Fibroblast of lung (primary cell): ENCODE measurements at places on chromosomes 1 and 21. TPM values are rescaled to one million over a fixed set of nuclear protein-coding genes. Genes with fewer than 3 reads are reported as not detected.

The RBP7 gene
- total RNA-seq = not detected in 2 replicates

DNA sequence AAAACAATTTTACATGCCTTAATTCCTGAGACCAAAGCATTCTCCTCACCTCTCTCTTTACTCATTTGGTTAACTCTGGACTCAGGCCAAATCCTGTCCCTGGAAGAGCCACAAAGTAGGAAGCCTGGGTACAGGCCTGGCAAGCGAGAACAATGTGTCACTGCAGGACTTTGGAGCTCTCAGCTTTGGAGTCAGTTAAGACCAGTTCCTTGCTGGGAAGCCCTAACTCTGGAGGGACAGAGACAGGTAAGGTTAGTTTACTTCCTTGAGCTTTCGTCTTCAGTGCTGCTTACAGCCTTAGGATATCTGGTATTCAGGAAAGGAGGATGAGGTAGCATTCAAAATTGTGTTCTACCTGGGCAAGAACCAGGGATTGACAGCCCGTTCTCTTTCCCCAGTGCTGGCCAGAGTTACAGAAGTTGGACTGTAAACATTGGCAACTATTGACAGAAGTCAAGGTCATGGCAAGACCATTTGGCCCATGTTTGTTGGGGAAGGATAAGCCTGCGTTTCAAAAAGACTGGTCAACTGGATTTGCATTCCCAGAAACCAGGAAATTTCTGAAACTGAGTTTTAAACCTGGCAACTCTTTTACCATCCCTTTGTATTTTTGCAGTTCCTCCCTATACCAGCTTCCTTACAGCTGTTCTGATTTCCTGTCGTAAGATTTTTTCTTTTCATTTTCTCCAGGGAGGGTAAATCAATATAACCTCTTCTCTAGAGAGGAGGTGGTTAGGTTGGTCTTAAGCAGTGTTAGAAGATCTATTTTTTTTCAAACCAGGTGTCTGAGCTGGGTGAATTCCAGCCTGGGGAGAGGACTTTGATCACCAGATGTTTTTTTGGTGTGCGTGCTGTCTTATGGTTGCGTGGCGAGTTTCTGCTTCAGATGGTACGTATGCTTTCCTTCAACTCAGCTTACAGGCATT is at the start of gene C4BPB:
C4BPB (plus strand) TSS at position 160 of the 926 bp plus-strand sequence; CDS start at position 832, 672 bp downstream.
- peak; percentile 20 for DNase-seq

The IGSF9 gene
- total RNA-seq = under 0.01 TPM in 2 replicates

- DNase-seq = no peak
Measured at GRCh38 chr1:12617511-12617900, 504 bp downstream of the DHRS3 start.

DNA sequence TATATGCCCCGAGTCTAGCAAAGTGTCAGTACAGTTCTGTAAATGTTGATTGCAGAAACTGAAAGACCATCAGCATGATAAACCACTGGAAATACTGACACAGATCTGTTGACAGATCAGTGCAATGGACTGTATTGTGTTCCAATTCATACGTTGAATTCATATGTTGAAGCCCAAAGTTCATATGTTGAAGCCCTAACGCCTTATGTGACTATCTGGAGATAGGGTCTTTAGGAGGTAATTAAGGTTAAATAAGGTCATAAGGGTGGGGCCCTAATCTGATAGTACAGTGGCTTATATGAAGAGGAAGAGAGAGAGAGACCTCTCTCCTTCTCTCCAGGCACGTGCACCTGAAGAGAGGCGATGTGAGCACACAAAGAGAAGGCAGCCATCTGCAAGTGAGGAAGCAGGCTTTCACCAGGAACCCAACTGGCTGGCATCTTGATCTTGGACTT is 144.7 kb downstream of the MRPL39 start:
- DNase-seq = no peak

The OR2L2 gene
- under 0.01 TPM in 1 of 2 replicates, not detected in the other for total RNA-seq
